ENCODE measurements at places on chromosomes 16 and 17.
A peak's percentile ranks its signal among the peaks of the same experiment; 100 is the strongest.

- DNase-seq, result no peak
Measured at GRCh38 chr16:27113341-27113841, 46.7 kb downstream of the C16orf82 start.

- DNase-seq, result peak; percentile 18
Measured at GRCh38 chr16:88088161-88088581, 136.9 kb downstream of the BANP start.

DNA sequence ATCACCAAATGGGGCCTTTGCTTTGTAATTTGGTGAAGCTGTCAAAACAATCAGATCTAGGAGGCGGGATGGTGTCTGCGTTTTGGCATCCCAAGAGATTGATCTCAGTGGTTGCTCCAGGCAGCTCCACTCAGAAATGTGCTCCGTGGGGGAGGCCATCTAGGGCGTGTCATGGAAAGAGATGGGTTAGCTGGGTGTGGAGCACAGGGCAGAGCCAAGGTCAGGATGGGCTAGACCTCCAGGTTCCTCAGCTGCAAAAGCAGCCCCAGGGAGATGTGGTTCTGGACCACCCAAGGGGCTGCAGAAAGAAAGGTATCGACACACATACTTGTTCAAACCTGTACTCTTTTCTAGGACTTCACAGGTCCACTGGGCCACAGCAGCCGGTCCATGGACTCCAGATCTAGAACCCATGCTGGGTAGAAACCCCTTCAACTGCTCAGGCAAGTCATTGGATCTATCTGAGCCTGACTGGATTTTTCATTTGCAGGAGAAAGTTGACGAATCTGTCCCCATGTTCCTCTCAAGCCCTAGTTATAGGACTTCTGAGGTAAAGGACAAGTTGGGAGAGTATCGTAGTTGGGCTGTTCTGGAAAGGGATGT is 270.2 kb upstream of the RPL38 start:
- DNase-seq, result no peak

DNA sequence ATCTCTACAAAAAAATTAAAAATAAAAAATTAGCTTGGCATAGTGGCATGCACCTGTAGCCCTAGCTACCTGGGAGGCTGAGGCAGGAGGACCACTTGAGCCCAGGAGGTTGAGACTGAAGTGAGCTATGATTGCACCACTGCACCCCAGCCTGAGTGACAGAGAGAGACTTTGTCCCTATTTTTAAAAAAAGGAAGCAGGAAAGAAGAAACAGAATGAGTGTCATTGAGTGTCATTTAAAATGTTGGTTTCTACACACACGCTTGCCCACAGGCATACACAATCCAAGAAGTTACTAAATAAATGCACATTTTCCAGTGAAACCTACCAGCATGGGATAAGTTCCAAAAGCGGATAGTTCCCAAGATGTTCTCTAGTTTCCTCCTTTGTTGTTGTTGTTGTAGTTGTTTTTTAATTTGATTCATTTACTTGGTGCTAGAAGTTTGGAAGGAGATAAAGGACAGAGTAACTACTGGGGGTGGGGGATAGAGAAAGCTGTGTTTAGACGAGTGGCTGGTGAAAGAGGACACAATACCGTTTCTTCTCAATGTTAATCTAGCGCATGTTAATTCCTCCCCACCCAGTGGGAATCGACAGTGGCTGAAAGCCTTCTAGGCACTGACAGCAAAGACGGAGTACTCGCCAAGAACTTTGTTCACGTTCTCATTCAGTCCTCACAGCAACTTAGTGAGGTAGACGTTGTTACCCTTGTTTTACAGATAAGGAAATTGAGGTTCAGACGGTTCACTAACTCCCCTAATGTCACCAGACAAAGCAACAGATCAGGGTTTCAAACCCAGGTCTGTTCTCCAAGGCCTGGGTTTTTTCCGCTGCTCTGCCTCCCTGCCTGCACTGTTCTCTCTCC is 17.3 kb downstream of the MRPS23 start:
- no peak for DNase-seq

- DNase-seq, result peak; percentile 49
Measured at GRCh38 chr17:10186771-10187410, 11.5 kb downstream of the GAS7 start.

- peak; percentile 56 for DNase-seq
Measured at GRCh38 chr17:28916302-28916934, 13.5 kb upstream of the DHRS13 start.

DNA sequence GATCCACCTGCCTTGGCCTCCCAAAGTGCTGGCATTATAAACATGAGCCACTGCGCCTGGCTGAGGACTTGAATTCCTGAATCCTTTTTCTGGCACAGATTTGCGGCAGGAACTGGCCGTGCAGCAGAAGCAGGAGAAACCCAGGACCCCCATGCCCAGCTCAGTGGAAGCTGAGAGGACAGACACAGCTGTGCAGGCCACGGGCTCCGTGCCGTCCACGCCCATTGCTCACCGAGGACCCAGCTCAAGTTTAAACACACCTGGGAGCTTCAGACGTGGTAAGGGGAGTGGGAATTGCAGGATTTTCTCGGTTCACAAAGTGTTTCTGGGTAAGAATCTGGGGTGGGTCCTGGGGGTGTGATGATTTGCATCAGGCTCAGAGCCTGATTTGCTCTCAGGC is 41.0 kb downstream of the NDE1 start:
- no peak for DNase-seq

DNA sequence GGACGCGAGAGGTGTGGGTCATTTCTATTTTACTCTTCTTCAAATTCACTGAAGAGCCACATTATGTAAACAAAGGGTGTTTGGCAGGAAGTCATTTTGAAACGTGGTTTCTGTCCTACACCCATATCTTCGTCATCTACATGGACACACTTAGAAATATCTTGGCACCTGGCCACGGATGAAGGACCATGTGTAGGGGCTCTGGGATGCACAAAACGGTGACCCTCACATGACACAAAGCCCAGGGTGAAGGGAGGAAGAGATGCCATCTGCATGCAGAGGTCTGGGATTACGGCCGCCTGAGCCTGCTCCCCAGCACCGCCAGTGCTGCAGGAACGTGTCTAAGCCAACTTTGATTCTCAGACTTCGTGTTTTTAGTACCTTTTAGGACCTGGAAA is 130.2 kb upstream of the CHMP6 start:
- no peak for DNase-seq

DNA sequence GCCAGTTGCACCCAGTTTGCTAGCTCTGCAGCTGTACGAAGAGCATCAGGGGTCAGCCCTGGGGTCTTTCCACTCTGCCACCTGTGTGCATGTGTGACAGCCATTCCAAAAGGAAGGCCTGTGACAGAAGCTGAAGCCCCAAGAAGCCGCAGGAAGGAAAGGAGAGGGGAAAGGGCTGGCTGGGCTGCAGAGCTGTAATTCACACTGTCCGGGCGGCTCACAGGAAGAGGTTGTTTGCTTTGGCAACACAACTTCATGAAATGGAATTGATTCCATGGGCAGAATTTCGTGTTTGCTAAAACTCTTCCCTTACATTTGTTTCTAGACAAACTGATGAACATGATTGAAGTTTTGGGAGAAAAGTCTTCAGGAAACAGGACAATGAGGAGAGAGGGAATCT is 14.8 kb downstream of the TMEM204 start:
- no peak for DNase-seq

DNA sequence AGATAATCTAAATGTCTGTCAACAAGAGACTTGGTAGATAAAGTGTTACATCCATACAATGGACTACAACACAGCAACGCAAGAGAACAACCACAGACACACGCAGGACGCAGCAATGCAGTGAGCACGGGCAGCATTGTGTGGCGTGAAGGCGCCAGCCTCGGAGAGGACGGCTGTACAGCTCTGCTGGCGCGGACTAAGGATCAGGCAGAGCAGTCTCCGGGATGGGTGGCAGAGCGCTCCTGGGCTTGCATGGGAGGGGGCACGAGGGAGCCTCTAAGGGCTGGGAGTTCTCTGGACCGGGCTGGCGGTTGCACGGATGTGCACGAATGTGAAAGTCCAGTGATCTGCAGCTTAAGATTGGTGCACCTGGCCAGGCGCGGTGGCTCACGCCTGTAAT is 34.5 kb downstream of the ACTG1 start:
- no peak for DNase-seq

- no peak for DNase-seq
Measured at GRCh38 chr16:81446907-81447268, 2.3 kb downstream of the CMIP start.

- DNase-seq, result peak; percentile 1
Measured at GRCh38 chr17:71023249-71024030, 854.1 kb downstream of the KCNJ2 start.

GRCh38 chr17:80759377-80759673 is 214.7 kb downstream of the RPTOR start:
- no peak for DNase-seq

- DNase-seq, result no peak
Measured at GRCh38 chr16:28205117-28205899, 6.5 kb downstream of the XPO6 start.

GRCh38 chr16:66155933-66156332 is 210.6 kb upstream of the CDH5 start:
- DNase-seq, result no peak

GRCh38 chr16:67198238-67198734 is 645 bp upstream of the ELMO3 start:
- peak; percentile 42 for DNase-seq

GRCh38 chr17:17792551-17793377 is 44.0 kb downstream of the SREBF1 start:
- DNase-seq, result peak; percentile 51

DNA sequence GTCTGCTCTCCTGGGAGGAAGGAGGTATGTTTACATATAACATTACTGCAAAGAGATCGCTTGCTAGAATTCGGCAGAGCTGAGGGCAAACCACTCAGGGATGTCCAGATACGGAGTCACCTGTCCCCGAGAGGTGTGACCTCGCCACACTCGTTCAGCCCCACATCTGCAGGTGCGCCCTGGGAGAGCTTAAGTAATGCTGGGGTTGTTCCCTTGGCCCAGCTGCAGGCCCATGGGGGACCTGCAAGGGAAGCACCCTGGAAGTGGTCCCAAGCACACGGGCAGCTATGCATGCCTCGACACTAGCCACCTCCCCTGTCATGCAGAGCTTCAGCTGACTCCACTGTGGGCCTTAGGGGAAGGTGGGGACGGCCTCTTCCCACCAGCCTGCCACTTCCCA is 22.2 kb downstream of the USP22 start:
- no peak for DNase-seq

GRCh38 chr17:9509236-9509816 is 66.3 kb downstream of the STX8 start:
- no peak for DNase-seq

DNA sequence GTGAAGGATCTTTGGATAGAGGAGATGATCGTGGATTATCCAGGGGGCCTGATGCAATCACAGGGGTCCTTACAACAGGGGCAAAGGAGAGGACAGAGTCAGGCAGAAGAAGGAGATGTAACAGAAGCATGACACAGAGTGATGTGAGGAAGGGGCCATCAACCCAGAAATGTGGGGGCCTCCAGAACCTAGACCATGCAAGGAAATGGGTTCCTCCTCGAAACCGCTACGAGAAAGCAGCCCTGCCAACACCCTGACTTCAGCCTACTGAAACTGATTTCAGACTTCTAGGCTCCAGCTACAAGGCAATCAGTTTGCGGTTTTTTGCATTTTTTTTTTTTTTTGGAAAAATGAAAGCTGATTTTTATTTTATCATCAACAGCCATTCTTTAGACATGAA is 34.0 kb downstream of the ZFHX3 start:
- DNase-seq, result no peak

DNA sequence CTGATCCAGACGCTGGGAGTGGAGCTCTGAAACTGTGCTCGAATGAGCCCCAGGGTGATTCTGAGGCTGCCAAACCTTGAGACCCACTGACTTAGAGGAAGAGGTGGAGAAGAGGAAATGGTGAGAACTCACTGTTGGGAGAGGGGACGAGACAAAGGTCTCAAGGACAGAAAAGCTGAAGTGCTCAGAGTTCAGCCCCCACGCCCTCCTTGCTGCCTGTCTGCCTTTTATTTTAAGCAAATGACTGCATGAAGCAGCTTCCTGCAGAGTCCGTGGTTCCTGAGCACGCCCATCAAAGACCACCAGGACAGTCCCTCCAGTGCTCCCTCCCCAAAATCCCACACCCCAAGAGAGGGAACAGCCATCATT is 20.4 kb downstream of the COTL1 start:
- no peak for DNase-seq

DNA sequence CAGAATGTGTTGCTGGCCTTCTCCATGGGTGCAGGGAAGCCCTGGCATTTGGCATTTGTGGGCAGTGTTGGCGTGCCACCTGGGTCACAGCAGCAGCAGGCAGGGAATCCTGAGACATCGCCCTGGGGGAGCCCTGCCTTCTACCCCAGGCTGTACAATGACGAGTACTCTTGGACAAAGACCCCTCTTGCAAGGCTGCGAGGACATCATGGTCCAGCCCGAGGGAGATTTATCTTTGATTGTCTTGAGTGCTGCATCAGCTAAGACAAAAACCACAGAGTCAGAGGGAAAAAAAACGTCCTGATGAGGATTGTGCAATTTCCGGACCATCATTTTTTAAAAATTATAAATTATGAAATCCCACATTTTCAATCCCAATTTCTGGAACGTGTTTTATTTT is 3.7 kb downstream of the CRISPLD2 start:
- DNase-seq, result peak; percentile 70

DNA sequence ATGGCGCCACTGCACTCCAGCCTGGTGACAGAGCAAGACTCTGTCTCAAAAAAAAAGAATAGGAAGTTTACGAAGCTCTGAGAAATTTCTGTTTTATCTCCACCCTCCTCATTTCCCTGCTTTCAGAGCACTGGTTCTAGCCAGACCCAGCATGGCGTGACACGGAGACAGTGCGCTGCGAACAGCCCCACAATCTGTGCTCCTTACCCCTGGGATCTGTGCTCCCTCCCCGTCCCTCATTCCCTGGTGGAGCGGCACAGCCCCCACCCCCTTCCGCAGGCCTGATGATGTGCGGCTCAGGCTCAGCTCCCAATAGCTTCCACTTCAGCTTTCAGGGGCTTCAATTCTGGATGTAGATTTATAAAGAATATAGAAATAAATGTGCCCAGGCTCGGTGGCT is 56.1 kb upstream of the ENDOV start:
- no peak for DNase-seq

GRCh38 chr16:49886554-49887094 is 30.7 kb upstream of the ZNF423 start:
- no peak for DNase-seq

- DNase-seq, result no peak
Measured at GRCh38 chr17:50745631-50746030, 21.7 kb downstream of the ANKRD40CL start.

DNA sequence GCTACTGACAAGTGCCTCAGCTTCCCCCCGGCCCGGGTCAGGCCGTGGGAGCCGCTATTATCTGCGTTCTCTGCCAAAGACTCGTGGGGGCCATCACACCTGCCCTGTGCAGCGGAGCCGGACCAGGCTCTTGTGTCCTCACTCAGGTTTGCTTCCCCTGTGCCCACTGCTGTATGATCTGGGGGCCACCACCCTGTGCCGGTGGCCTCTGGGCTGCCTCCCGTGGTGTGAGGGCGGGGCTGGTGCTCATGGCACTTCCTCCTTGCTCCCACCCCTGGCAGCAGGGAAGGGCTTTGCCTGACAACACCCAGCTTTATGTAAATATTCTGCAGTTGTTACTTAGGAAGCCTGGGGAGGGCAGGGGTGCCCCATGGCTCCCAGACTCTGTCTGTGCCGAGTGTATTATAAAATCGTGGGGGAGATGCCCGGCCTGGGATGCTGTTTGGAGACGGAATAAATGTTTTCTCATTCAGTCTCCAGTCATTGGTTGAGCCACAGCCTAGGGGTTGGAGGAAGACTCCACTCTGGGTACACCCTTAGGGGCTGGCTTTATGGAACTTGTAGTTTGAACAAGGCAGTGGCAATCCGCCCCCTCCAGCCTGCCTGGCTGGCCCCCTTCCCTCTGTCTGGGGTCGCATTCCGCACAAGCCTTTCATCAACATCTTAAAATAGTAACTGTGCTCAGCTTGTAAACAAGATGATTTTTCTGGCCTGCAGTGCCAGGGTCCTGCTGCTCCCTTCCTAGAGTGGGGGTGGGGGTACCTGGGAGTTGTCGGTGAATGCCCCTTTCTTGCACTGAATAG is 4.1 kb downstream of the SYNGR2 start:
- no peak for DNase-seq

Measured in AG10803 (cell line).